Transverse colon (tissue), 4 donors: ENCODE measurements at places on chromosomes 16 and 17. TPM values are rescaled to one million over a fixed set of nuclear protein-coding genes. Genes with fewer than 3 reads are reported as not detected.

- no peak for DNase-seq
Observed at GRCh38 chr17:37698911-37699255, 46.0 kb downstream of the HNF1B start.

DNA sequence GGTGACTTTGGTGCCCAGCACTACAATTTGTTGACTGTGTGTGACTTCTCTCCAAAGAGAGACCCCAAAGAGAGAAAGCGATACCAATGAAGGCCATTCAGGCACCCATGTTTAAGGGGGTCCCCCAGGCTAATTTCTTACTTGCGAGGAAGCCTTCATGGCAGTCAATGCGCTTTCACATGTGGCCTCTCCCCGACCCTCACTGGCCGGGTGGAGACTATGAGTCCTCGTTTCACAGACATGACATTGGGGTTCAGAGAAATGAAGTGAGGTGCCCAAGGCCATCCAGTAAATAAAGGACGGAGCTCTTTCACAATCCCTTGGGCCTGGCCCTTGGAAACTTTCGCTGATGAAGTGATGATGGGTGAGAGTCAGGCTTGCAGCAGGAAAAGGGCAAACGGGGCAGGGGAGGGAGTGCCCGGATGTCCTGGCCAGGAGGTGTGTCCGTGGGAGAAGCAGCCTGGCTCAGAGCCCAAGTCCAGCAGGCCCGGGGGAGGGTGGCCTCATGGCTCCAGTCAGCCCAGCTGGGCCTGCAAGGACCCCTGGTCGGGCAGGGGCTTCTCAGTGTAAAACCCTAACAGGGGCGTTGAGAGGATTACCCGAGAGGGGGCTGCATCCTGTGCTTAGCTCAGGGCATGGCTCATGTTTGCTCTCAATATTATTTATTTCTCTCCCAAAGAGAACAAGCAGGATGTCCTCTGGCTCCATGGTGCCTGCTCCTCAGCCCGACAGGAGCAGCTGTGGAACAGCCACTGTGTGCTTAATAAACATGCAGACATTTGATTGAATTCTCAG is 14.7 kb downstream of the TBX2 start:
- DNase-seq: no peak

DNA sequence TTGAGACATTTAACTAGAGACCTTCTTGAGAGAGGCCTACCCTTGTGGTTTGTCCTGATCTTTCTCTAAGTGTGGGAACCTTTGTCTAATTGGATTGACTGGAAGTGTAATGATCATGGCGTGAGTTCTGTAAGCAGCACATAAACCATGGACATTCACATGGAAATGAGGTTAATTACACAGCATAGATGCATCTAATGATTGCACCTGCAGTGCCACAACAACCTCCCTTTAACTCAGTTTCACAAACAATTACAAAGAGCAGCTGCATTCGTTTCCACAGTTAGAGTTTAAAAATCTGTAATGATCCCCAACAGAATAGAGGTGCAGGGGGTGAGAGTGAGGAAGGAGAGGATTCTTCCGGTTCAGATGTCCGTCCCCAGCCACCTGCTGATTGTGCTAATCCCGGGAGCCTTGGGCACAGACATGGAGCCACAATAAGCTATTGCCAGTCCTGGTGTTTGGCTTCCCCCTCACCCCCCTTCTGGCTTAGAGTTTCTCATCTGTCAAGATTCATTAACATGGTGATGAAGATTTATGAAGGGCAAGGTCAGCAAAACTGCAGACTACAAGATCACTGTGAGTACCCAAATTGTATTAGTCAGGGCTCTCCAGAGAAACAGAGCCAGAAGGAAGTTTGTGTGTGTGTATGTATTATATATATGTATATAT is 659.2 kb upstream of the SOX9 start:
- DNase-seq: no peak

DNA sequence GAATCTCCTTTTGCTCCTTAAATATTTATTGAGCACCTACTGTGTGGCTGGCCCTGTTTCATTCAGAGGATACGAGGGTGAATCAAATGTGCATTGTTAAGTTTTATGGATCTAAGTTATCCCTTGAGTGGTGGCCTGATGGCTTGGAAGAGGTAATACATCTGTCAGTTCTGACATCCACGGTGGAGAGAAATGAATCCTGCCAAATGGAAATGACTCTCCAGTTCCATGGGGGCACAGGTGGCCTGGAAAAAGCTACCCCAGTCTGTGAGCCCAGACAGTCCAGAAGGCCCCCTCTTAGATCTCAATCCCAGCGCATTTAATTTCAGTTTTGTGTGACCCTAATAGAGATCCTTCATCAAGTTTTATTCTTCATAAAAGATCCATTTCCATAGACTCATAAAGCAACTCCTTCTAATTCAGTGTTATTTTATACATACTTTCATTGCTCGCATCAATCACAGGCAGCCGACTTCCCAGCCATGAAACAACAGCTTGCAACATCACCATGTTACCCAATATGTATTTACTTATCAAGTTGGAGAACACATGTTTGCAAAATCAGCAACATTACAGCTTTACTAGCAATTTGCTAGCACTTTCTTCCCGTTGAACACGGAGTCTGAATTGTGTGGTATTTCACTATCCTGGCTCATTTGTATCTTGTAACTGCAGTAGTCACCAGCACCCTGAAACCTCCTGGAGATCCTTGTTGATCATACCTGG is 334.8 kb upstream of the HSBP1 start:
- no peak for DNase-seq

DNA sequence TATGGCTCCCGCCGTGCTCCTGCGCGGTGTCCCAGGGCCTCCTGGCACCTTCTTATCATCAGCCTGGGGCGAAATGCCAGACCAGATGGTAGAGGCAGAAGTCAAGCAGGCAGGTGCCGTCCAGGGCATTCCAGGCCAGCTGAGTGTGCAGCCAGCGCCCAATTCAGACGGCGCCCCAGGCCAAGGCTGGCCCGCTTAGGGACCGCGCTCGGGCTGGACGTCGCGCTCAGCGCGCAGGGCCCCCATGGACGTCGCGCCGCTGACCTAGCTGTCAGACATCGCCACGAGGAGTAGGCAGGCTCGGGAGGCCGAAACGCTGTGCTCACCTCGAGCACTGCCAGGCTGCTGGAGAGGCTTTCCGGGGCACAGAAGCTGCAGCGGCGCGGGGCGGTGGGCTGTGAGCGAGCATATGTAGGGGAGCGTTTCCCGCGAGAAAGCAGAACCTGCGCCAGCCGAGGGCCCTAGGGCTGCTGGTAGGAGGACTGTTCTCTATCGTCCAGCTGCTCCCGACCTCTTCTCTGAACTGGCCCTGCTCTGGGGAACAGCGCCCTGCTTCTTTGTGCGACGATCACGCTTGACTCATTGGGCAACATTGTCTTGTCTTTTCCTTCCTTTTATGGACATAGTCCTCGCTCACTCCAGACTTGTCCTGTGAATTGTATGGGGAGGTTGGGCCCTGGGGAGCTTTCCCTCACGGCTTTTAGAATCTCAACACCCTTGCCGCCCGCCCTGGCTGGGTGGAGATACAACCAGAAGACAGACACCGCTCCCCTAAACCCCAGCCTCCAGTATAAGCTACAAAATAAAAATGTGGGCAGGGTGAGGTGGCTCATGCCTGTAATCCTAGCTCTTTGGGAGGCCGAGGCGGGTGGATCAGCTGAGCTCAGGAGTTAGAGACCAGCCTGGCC is 8.4 kb upstream of the CA4 start:
- no peak for DNase-seq

- peak; percentile 60 for DNase-seq
Observed at GRCh38 chr17:19762515-19762961, 14.4 kb upstream of the ALDH3A1 start.

GRCh38 chr16:52404546-52404945 is 142.4 kb downstream of the TOX3 start:
- no peak for DNase-seq

DNA sequence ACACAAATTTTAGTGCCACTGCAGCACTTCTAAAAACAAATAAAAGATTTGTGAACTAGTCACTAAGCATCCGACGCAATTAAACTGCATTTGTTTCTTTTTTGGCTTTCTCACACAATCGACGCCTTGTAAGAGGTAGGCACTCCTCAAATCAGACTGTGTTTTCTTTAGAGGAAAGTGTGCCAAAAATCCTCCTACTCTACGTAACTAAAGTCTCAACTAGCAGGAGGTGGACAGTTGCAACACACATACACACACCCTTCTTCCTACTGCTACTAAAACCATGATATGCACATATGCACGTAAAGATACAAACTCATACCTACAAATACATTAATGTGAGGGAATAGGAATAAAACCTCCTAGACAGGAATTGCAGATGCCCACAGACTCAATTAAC is 844.7 kb upstream of the SOX9 start:
- DNase-seq: no peak

GRCh38 chr17:72901083-72901482 is 191.4 kb downstream of the SLC39A11 start:
- no peak for DNase-seq

DNA sequence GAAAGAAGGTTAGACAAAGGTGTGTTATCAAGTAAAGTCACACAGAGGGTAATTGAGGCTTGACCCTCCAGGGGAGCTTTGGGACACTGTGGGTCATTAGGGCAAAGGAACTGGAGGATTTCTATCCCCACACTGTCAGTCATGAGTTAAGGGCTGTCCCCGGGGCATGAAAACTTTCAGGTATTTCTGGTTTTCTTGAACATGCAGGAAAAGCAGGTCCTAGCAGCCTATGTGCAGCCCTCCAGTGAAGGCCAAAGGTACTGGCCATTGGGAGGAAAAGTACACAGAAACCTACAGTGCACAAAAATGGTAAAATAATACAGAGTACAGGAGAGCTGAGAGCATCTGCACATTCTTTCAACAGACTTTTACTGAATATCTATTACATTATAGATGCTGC is 44.4 kb upstream of the SCNN1B start:
- DNase-seq: no peak

GRCh38 chr17:44203731-44204440 is 4.2 kb upstream of the ATXN7L3 start:
- DNase-seq: peak; percentile 38

DNA sequence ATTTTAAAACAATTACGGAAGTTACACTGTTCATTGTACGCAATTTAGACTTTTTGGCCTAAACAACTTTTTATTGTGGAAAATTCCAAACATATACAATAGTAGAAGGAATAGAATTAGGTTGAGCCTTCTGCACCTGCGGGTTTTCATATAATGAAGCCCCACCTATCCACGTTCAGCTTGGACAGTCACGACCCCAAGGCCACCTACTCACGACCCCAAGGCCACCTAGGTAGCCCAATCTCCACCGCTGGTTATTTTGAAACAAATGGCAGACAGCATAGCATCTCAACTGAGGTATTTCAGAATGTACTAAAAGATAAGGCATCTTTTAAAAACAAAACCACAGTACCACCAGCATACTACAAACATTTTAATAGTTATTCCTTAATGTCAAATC is 631 bp downstream of the NLRC5 start:
- peak; percentile 4 for DNase-seq

DNA sequence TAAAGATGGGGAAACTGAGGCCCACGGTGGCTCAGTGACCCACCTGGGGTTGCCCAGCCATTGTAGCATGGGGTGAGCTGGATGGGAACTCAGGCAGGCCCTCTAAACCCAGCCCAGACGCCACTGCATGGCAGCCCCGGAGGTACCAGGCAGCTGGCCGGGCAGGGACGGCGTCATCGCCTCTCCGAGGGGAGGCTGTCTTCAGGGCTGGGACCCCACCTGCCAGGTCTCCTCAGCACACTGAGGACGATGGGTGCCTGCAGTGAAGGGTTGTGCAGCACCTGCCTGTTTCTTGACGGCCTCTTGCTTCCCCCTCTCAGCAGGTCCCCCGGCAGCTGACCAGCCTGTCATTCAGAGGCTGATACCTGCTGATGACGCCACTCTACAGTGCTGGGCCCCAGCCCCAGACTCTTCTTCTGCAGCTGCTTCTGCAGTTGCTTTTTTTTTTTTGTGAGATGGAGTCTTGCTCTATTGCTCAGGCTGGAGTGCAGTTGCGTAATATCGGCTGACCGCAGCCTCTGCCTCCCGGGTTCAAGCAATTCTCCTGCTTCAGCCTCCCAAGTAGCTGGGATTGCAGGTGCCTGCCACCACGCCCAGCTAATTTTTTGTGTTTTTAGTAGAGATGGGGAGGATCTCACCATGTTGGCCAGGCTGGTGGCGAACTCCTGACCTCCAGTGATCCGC is 24.7 kb downstream of the RNF213 start:
- no peak for DNase-seq

Gene SOX8
- 0.37 TPM for total RNA-seq

Gene CNGB1
- total RNA-seq: 1.00 TPM

Gene NTN1
- total RNA-seq: 7.6 TPM

Gene GRAP
- total RNA-seq: 8.7 TPM

Gene SLC13A2
- total RNA-seq: 50.3 TPM

Gene MYH8
- total RNA-seq: not detected

Gene TPSG1
- total RNA-seq: not detected
